Endothelial cell of umbilical vein (primary cell): ENCODE measurements at places on chromosomes 12 and 14.

- no peak for DNase-seq
Observed at GRCh38 chr14:77186911-77187648, 5.5 kb downstream of the TMEM63C start.

DNA sequence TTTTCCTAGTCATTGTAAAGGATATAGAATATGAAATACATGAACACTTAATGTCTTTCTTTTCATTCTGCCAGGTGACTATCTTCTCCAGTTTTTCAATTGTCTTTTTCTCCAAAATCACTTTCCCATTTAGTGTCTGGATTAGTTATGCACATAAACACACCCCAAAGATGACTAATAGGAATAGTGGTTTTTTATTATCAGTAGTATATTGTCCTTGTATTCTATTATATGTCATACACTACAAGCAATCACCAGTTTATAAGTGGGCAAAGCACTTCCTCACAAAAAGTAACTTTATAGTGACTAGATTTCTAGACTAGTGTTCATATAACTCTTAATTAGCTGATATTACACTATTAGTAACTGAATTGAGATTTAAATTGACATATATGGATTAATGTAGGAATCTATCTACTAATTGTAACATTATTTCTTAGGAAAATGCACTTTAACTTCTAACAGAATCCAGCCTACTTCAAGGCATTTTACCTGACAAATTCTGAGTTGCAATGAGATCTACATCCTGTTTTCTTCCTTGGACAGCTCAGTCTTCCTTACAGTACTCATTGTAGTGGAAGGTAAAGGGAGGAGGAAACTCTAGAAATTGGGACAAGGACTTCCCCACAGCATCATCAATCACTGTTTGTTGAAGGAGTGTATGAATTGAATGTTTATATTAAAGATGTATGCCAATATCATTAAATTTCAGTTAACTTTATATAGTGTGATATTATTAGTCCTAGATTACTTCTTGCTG lies 186.1 kb upstream of the GARIN2 start:
- no peak for DNase-seq

- no peak for DNase-seq
Observed at GRCh38 chr12:112151766-112152541, 26.6 kb downstream of the TRAFD1 start.

- DNase-seq: no peak
Observed at GRCh38 chr12:104295954-104296353, 7.6 kb upstream of the EID3 start.

DNA sequence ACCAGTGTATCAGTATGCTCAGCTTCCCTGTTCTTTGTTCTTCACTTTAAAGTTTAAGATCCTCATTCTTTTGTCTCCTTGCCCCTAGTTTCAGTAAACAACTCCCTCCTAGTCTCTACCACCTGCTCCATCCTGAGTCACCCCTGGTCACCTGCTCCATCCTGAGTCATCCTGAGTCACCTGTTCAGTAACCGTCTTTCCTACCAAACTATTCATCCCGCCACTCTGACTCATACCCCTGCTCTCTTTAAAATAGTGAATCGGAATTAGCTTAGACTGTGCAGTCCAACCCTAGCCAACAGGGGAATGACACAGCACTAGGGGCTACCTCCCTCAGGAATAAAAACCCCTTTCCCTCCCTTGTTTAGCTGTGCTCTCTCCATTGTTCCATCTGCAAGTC lies 888.1 kb upstream of the MDGA2 start:
- DNase-seq: no peak

- peak; percentile 71 for DNase-seq
Observed at GRCh38 chr12:70733385-70733784, 96.2 kb upstream of the PTPRB start.

GRCh38 chr12:57332646-57333312 lies 81.8 kb upstream of the STAC3 start:
- no peak for DNase-seq

- no peak for DNase-seq
Observed at GRCh38 chr14:92360651-92361370, 37.8 kb downstream of the SLC24A4 start.

GRCh38 chr12:84091651-84092050 lies 820.9 kb downstream of the SLC6A15 start:
- DNase-seq: no peak
